Amniotic stem cell (primary cell): ENCODE measurements at places on chromosomes 3 and 15.

DNA sequence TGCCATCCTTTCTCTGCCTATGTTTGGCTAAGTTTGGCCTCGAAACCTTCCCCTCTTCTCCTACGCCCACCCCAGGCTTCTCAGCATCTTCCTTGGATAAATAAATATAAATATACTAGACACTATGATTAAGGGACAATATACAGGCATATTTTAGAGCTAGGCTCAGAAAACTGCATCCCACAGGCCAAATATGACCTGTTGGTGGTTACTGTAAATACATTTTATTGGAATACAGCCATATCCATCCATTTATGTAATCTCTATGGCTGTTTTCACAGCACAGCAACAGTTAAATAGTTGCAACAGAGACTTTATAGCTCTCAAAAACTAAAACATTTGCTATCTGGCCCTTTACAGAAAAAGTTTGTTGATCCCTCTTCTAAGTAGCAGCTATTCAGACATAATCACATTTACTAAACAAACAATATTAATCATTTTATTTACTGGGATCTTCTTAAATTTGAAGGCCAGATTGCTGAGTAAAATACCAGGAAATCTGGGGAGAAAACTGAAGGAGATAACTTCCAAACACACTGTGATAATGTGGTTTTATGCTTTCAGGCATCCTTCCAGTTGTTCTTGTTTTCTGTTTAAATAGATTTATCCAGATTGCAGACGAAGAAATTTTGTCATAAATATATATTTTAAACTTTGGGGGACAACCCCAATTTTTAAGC lies 269.7 kb upstream of the THRB start:
- DNase-seq = no peak

DNA sequence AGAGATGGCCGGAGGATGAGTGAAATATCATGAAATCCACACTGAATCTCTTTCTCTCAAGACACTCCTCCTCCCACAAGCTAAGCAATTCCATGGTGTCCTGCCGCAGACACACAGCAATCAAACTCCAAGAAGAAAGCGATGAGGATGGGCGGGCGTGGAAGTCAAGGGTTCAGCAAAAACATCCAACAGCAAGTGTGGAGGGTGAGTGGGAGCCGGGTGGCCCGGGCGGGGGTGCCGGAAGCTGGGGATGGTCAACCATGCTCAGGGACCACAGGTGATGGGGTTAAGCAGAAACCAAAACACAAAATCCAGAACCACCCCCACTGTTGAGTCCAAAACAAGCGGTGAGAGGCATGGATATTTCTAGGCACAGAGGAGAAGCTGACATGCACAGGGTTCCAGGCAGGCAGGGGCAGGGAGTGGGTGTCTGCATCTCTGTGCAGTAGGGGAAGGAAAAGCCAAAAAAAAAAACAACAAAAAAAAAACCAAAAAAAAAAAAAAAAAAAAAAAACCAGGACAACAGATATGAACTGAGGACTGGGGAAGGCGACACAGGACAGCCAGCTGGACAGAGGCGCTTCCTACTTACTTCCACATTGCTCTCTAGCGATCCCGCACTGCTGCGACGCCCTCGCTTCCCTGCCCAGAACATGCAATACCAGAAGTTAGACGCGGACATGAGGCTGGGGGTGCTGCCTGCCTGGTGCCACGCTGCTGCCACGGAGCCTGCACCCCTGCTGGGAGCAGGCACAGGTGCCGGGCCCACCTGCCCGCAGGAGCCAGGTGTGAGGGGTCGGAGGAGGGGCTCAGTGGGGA lies 61.0 kb upstream of the RPL32 start:
- DNase-seq = no peak

DNA sequence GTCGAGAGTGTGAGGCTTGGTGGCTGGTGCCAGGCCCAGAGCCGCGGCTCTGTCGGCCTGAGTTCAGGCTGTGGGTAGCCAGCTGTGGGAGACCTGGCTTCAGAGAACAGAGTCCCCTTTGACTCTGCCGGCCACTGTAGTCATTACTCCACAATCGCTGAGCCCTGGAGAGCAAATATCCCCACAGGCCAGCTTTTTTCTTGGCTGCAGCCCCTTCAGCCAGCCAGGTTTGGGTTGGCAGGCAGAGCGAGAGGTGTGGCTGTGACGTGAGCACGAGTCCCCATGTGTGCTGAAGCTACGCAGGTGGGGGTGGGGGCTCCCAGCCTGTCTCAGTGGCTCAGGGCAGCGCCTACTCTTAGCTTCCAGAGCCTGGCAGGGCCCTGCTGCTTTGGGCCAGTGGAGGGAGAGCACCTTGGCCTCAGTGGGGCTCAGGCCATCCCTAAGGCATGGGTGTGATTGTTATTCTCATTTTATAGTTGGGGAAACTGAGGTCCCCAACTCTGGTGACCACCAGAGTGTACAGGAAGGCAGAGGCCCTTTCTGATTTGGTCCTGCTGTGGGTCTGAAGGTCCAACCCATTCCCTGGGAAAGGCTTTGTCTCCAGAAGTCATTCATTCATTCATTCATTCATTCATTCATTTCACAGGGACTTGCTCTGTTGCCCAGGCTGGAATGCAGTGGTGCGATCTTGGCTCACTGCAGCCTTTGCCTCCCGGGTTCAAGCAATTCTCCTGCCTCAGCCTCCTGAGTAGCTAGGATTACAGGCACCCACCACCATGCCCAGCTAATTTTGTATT lies 45.7 kb upstream of the LCTL start:
- no peak for DNase-seq

GRCh38 chr15:68572309-68572708 lies 6.5 kb upstream of the CORO2B start:
- no peak for DNase-seq

- no peak for DNase-seq
These were observed 50.9 kb upstream of the CHRNB4 start for GRCh38 chr15:78691851-78692421.

DNA sequence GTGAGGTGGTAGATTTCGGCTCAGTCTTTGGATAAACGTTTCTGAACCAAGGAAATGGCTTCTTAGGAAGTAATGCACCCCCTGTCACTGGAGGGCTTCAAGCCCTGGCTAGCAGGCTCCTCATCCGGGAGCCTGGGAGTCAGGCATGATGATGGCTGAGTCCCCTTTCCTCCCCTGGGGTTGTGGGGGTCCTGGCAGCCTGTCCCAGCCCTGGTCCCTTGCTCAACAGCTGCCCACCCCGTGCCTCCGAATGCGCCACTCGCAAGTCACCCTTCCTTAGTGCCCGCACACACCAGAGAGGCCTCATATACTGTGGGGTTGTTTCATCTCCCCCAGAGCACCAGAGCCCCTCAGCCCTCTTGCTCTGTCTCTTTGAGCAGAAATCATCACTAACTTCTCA lies 48.2 kb downstream of the BDH1 start:
- no peak for DNase-seq

GRCh38 chr3:128971421-128972100 lies 22.3 kb downstream of the CFAP92 start:
- no peak for DNase-seq

DNA sequence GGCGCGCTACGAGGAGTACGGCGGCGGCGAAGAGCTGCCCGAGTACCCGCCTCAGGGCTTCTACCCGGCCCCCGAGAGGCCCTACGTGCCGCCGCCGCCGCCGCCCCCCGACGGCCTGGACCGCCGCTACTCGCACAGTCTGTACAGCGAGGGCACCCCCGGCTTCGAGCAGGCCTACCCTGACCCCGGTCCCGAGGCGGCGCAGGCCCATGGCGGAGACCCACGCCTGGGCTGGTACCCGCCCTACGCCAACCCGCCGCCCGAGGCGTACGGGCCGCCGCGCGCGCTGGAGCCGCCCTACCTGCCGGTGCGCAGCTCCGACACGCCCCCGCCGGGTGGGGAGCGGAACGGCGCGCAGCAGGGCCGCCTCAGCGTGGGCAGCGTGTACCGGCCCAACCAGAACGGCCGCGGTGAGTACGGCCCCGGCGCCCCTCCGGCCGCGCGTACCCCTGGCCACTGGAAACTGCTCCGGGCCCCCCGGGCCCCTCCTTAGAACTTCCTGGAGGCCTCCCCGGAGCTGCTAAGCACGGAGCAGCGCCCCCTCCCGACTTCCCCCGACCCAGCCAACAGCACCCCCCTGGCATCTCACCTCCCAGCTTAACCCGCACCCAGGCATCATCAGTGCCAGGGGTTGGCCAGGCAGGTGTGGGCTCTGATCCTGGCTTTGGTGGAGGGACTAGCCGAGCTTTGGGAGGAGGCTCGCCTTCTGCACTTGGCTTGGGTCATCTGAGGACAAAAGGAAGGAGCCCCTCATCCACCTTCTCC lies 1.4 kb downstream of the LOXL1 start:
- DNase-seq = peak; percentile 26

DNA sequence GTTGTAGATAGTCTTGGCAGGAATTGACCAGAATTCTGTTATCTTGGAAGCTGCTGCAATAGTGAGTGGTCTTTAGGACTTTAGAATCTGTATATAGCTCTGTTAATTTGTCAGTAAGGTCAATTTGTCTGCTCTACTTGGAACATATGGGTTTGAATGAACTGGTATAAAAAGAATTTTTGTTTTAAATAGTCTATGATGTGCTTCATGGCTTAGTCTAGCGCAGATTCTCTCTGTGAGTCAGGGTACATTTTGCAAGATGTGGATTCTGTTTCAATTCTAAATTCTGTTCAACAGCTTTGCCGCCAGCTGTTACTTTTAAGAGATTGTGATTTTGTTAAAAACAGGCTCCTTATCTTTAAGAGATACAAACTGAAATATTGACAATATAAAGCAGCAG lies 135.9 kb upstream of the AGBL1 start:
- no peak for DNase-seq

DNA sequence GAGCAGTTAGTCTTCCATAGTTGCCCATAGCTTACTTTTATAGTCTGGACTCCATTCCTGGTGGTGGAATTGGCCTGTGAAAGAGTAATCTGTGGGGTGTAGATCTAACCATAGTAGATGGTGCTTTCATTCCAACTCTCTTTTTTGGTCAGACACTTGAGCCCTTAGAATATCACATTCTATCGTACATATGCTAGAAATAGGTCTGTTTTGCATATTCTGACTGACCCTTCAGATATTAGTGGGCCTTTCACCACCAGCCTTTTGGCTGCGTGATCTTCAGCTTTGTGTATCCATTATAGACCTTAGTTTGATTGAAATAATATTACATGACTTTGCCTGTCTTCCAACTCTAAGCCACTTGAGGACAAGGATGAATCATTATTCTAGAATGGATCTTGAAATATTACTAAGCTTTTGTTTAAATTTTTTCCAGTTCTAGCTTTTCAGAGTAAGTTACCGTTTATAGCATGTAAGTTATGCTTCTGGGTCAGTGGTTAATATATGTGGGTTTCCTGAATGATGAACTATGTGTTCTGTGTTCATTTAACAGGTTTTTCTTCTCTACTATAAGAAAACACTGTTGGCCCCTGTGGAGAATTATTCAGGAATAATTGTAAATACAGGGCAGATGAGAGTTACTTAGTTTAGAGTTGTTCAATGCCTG lies 8.7 kb downstream of the RAB7A start:
- DNase-seq = no peak

DNA sequence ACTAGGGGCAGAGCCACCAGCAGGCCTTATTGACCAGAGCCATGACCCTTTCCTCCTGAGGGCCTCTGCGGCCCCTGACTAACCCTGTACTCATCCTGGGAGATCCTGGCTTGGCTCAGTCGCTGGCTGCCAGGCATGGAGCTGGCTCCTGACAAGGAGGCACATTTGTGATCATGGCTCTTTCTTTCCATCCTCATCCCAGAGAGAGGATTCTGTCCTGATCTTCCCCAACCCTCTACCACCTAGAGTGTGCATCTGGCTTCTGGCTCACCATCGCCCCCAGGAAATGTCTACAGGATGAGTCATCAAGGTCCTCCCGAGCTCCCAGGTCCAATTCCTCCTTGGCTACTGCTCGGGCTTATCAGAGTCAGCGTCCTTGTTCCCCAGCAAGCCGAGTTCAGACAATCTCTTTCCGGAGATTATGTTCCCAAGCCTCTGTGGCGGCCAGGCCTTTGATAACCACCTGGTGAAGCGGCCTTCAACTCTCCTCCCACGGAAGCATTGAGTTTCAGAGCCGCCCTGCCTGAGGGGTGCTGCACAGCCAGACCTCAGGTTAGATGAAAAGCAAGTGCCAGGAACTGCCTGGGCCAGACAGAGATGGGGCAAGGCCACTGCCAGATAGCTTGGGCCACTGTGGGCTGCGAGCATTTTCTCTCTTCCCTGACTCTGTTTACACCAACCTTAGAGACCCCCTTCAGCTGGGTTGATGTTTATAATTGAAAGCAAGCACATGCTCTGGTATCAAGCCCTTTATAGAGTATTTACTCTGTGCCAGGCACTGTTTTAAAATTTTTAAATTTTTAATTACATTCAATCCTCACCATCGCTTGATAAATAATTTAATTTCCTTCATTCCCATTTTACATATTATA lies 44.3 kb upstream of the MRPS22 start:
- DNase-seq = no peak

DNA sequence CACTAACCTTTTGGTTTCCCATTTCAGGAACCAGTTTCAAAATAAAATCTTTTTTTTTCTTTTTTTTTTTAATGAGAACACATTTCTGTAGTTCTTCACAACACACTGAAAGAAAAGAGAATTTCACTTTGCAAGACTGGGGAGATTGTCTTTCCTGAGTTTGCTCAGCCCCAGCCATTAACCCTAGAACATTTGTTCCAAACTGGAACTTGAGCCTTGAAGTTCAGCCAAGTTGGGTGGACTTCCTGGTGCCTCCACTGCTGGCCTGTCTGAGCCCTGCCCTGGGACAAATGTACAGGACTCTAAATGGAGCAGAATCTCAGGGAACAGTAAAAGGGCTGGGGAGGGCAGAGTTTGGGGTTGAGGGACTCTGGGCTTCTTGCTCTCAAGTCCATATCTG lies 196.4 kb upstream of the LPP start:
- no peak for DNase-seq

- no peak for DNase-seq
These were observed 28.1 kb downstream of the NR1I2 start for GRCh38 chr3:119810018-119810435.

- DNase-seq = no peak
These were observed 69.0 kb downstream of the LINGO1 start for GRCh38 chr15:77563623-77564156.

DNA sequence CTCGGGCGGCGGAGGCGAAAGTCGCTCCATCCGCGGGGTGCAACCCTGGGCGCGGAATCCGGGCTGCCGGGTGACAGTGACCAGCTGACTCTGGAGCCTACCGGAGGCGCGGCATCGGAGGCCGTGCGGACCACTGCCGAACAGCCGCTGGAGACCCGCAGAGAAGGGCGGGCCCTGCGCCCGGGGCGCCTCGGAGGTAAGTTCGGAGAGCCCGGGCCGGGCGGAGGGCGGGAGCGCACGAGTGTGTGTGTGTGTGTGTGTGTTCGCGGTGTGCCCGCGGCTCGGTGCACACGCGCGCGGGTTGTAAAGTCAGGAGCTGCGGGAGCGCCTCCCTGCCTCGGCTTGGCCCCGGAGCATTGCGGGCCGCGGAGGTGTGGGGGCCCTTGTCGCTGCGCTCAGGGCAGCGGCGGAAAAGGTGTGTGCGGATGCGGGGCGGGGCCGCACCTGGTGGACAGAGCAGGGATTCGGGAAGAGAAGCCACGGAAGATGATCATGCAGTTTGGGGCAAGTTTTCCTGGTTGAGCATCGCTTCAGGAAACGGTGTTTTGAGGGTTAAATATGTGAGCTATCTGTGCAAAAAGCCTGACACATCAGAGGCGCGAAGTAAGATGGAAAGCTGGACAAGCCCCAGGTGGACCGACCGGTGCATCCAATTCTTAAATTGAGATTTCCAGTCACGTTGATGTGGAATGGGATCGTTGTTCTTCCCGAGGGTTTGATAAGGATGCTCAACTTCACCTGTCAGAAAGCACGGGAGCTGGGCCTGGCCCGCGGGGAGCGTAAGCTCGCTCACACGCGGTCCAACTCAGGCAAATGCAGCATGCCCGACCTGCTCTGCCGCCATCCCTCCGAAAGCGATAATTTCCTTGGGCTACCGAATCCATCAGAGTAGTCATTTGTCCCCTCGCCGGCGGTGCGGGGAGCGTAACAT lies 474 bp downstream of the MINAR1 start:
- DNase-seq = no peak

- DNase-seq = no peak
These were observed 236.1 kb downstream of the ADAMTSL3 start for GRCh38 chr15:83889995-83890394.
